ENCODE measurements at places on chromosomes 3 and 15.
A peak's percentile ranks its signal among the peaks of the same experiment; 100 is the strongest.

DNA sequence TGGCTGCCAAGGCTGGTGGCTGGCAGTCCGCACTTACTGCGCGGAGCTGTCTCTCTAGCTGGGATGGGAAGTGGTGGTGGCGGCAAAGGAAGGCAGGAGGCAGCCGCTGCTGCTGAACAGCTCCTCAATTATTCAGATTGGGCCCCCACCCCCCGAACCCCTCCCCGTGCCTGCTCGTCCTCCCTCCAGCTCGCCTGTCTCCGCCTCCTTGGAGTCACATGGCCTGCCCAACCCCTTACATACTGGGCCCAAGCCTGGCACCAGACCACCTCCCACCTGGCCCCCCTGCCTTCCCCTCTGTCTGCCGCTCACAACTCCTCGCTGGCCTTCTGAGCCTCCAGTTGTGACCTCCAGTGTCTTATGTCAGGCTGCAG is at the start of gene SLC7A14:
Gene SLC7A14, minus strand, starts transcription at position 139 of the 374 bp plus-strand sequence. CDS start 59,139 bp downstream, outside the sequence.
- peak; percentile 46 for DNase-seq

DNA sequence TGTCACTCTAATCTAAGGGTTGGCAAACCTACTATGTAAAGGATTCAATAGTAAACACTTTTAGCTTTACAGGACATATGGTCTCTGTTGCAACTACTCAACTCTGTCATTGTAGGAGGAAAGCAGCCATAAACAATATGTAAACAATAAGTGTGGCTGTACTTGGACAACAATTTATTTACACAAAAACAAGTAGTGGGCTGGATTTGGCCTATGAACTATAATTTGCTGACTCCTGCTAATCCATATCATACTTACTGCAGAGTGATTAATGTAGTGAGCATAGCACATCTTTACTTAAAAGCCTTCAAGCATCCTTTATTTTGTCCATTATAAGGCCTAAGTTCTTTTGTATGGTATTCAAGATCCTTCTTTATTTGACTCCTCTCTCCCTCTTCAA is 441.9 kb downstream of the ZIC1 start:
- no peak for DNase-seq

GRCh38 chr3:100107221-100107814 is 7.0 kb downstream of the FILIP1L start:
- no peak for DNase-seq

DNA sequence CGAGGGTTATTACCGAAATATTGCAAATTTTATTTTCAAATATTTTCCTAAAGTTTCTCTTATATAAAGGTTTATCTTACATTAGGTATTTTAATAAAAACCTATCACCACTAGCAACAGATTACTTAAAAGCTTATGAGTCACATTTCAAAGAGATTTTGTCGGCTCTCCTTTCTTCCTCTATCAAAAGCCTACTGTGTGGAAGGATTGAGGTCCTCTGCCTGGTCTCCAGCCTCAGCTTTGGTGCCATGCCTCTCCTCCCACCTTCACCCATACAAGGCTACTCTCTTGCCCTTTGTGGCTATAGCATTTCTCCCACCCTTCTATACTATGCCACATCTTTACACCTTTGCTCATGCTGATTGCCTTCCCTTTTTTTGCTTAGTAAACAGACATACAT is 199.3 kb downstream of the TNIK start:
- DNase-seq: no peak

DNA sequence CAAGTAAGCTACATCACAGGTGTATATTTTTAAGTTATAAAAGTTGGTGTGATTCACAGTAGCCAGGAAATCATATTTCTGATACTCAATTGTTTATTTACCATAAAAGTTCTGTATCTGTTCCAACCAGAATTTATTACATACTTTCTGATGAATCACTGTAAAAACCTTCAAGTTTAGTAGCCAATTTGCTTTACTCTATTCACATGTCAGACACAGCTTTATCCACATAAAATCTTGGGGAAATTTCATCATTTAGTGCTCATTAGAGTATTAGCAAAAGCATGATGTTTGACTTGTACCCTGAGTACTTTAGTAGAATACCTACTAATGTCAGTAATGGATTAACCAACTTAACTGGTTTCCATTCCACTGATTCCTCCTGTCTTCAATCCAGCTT is 249.8 kb downstream of the POLQ start:
- no peak for DNase-seq

GRCh38 chr15:70437882-70438451 is 325.4 kb downstream of the UACA start:
- no peak for DNase-seq

- DNase-seq: no peak
Measured at GRCh38 chr3:71117572-71118247, 465.8 kb downstream of the FOXP1 start.

DNA sequence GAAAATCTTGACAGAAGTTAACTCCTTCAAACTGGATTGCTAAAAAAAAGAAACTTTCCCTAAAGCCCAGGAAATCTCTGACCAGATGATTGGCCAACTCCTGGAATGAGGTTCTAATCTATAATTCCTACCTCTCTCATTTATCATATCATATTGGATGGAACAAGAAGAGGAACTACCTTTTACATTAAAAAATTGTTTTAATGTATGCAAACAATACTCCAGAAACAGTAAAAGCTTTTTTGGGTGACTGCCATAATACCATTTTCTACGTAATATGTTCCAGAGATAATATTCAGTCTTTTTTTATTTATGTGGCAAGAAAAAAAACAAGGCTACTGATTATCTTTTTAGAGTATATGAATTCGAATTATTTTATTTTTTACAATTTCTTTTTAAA is 204.4 kb downstream of the TUSC7 start:
- no peak for DNase-seq

- DNase-seq: no peak
Measured at GRCh38 chr15:83889995-83890394, 236.1 kb downstream of the ADAMTSL3 start.

DNA sequence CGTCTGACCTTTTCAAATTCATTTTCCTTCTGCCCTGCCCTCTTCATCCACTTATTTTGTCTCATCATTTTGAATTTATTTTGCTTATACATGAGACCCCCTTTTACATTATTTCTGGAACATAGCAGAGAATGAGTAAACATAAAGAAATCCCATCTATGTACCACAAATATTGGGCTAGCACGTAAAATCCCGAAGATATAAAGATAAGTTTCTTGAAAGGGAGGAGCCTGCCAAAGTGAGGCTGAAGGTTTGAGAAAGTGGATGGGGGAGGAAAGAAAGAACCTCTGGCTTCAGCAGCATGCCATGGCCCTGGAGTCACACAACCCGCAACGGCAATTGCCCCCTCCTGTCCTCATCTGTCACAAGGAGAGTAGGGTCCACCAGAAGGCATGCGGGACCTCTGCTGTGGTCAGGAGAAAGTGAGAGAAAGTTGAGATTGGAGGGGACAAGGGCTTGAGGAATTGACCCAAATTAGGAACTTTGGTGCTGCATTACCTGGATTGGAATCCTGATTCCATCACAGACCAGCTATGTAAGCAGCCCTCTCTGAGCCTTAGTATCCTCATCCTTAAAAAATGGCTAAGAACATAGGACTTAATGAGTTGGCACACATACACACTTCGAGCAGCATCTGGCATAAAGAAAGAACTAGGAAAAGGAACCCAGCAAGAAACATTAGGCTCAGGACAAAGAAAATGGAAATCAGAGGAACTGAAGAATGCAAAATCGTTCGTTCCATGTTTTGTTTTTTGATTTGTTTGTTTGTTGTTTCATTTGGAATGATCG is 53.7 kb upstream of the GYG1 start:
- no peak for DNase-seq

DNA sequence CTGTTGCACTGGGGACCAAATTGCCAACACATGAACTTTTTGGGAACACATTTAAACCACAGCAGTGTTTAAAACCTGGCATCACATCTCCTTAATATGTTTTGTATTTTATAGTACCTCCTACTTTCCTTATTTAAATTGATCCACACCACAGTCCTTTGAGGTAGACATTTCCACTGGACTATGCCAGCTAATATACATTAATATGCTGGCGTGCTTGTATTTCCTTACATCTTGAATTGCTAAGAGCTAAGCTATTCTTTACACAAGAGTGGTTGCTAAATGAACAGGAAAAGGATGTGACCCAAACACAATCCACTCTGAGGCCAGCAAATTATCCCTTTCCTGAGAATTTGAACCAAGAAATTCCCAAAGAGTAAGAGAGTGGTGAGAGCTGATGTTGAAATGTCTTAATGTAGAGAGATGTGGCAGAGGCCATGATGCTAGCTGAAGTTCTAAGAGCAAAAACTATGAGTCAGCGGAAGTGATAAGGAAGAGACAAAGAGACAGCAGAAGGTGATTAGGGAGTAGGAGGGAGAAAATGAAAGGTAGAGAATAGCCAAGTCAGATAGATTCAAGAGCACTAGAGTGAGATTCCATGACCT is 131.2 kb downstream of the CD47 start:
- DNase-seq: no peak

GRCh38 chr15:87496109-87496508 is 760.4 kb downstream of the NTRK3 start:
- no peak for DNase-seq

- peak; percentile 35 for DNase-seq
Measured at GRCh38 chr3:12371525-12372140, 82.8 kb downstream of the PPARG start.

DNA sequence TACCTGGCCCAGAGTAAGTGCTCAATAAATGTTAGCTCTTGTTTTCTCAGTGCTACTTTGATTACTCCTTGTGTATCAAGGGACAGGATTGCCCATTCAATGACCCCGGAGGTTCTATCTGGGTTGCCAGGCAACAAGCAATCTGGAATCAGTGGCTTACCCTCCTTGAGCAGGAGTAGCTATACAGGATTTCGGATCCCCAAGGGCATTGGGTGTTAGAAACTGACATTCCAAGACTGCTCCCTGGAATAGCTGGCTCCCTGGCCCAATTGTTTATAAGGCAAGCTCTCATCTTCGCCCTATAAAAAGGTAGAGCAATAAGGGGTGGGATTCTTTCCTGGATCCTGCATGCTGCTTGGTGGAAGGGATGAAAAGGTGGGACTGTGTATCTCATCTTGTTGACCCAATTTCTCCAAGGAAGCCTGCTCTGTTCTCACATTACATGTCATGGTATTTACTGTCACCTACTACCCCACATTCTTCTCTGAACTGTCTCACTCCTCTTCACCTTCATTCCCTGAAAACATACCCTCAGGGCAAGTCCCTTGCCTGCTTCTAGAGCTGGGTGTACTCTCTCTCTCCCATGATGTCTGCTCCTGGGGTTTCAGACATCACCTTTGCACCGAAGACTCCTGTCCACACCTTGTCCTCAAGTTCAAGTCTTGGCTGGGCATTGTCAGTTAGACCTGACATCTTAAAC is 26.4 kb upstream of the SCN10A start:
- no peak for DNase-seq

DNA sequence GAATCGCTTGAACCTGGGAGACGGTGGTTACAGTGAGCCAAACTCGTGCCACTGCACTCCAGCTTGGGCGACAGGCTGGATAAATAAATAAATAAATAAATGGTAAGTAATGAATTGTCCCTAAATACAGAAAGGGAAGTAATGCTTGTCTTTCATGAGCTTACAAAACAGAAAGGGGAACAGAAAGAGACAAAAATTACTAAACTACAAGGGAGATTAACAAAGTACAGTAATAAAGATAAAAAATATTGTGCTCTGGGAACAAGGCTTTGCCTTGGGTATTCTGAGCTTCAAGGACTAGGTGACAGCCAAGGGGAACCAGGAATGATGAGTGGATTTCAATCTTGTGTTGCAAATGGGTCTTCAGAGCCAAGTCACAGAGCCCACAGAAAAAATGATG is 9.2 kb upstream of the HLTF start:
- no peak for DNase-seq

DNA sequence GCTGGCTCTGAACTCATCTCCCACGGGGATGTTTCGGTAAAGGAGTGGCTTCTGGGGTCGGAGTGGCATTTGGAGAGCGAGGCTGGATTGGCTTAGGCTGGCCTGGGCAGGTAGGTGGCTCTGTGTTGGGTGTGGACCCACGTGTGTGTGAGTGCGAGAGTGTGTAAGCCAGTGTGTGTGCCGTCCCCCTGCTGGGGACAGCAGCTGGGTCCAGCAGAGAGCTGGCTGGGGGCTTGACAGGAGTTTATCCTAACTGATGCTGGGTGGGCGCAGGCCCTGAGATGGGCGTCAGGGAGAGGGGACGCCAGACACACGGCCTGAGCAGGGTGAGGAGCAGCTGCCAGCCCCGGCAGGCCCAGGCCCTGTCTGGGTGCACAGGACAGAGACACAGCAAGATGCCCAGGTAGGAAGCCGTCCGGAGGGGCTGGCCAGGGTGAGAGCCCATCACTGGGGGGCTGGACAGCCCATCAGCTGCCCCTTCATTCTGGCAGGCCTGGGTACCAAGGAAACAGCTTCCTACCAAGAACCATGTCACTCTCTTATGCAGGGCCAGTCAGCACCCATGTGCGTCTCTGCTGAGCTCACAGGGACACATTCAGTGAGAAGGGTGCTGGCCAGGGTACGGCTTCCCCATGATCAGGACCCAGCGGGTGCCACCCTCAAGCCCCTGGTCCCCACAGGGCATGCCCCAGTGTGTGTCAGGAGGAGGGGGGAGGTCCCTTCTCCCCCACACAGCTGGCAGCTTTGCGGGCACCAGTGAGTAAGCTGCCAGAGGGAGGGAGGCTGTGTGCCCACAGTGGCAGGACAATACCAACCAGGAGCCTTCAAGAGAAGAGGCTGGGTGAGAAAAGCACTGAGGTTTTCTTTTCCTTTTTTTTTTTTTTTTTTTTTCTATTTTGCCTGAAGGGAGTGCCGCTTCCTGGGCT is 1.1 kb downstream of the PAK6 start:
- no peak for DNase-seq

GRCh38 chr3:19347671-19348070 is 199.4 kb downstream of the KCNH8 start:
- DNase-seq: no peak

GRCh38 chr3:25724948-25725645 is 58.1 kb downstream of the NGLY1 start:
- no peak for DNase-seq

DNA sequence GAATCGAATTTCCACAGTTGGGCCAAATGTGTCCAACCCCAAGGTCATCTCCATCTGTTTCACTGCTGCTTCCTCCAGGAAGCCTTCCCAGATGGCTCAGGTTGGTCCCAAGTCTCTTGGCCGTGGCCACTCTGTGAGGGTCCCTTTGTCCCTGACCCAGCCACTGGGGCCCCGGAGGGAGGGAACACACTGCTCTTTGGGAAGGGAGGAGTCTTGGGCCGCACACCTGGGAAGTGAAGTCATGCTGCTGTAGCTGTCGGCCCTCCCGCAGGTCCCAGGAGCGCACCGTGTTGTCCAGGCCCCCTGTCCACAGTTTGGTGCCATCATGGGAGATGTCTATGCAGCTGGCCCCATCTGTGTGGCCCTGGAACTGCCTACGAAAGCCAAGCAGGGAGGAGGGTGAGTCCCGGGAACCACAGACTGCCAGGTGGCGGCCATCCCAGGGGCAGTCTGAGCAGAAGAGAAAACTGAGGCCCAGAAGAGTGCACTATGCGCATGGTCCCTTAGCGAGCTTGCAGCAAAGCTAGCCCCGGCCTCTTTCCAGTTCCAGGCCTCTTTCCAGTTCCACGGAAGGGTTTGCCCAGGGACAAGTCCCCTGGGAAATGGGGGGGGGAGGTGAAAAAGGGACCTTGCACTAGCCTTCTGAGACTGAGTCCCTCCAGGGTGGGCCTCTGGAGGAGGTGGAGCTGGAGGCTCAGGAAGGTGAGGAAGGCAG is 44.6 kb downstream of the TLE3 start:
- no peak for DNase-seq
